ENCODE measurements at places on chromosomes 3 and 15.

- no peak for DNase-seq
Measured at GRCh38 chr15:25852027-25852426, 11.1 kb downstream of the ATP10A start.

GRCh38 chr3:185084901-185085300 lies 68.0 kb downstream of the C3orf70 start:
- DNase-seq, result no peak

- peak; percentile 51 for DNase-seq
Measured at GRCh38 chr3:75192146-75192616, 471.9 kb upstream of the FRG2C start.

GRCh38 chr15:66923438-66923881 lies 141.9 kb upstream of the SMAD3 start:
- peak; percentile 51 for DNase-seq

DNA sequence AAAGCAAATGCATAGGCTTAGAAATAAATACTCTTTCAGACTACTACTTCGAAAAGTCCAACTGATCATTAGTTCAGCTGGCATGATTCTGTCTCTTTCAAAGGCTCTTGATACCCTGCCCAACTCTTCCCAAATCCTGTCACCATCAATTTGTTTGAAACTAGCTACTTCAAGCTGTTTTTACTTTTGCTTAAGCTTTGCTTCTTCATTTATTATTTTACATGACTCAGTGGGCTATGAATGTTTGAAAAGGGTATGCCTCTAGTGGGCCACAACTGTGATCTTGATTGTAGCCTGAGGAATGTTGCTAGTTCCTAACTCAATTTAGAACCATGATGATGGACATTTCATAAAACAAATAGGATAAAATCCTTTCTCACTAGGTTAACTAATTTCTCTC lies 340.8 kb downstream of the NAALADL2 start:
- no peak for DNase-seq

DNA sequence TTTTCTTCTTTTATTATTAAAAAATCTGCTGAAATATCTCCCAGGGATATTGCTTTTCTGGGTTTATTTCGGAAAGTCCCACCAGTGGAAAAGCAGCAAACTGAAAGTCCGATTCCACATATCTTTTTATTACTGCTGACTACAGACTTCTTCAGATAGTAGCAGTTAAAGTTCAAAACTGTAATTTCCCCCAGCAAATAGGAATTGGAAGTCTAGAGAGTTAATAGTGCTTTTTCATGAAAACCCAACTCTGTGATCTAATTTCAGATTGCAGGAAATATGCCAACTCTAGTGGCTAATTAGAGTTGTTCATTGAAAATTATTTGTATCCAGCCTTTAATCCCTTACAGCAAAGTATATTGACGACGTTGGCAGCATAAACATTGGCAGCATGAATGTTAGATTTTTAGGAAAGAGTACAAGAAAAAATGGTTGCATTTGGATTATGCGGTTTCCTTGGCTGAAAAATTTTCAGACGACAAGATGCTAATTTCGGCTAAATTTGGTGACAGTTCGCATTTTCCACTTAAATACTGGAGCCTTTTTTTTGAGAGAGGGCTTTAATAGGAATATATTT lies 472.9 kb upstream of the CBLB start:
- no peak for DNase-seq

DNA sequence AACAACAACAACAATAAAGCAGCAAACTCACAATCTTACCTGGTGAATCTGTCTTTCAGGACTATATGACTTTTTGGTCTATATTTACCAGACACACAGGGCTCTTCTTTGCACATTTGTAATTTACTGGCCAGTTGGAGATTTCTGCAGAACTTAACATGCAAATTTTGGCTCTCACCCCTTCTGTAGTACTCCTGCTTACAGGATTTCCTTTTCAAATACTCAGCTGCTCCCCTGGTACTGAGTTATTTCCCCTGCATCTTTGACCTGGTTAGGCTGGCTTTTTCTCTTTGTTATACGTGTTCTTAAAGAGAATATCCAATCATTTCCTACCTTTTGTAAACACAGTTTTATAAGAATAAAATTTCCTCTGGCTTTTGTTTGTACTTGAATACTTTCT lies 228.0 kb downstream of the MBNL1 start:
- DNase-seq, result no peak
